ENCODE measurements at places on chromosomes 13 and 19. TPM values are rescaled to one million over a fixed set of nuclear protein-coding genes. Genes with fewer than 3 reads are reported as not detected.

DNA sequence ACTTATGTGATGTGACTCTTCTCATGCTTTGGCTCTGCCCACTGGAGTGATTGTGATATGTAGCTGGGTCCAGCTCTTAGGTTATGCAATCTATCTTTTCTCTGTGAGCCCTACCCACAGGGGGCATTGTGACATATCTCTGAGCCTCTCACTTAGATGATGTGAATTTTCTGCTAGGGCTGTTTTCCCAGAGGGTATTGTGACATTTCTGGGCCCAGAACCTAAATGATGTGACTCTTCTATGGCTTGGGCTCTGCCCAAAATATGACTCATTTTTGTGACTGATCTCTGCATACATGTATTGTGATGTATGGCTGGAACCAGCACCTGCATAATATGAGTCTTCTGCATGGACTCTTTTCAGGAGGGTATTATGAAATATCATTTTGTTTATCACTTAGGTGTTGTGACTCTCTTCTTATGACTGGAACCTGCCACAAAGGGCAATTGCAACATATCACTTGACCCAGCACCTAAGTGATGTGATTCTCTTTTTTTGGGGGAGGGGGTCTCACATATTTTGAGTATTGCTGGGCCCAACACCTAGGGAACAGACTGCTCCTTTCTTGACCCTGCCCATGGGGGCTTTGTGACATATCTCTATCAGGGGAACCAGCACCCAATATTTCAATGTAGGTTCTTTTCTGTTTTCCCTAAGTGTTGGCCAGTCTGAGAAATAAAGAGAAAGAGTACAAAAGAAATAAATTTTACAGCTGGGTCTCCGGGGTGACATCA lies 12.1 kb upstream of the ZNF254 start:
- no peak for DNase-seq

The ELSPBP1 gene
- not detected for total RNA-seq

DNA sequence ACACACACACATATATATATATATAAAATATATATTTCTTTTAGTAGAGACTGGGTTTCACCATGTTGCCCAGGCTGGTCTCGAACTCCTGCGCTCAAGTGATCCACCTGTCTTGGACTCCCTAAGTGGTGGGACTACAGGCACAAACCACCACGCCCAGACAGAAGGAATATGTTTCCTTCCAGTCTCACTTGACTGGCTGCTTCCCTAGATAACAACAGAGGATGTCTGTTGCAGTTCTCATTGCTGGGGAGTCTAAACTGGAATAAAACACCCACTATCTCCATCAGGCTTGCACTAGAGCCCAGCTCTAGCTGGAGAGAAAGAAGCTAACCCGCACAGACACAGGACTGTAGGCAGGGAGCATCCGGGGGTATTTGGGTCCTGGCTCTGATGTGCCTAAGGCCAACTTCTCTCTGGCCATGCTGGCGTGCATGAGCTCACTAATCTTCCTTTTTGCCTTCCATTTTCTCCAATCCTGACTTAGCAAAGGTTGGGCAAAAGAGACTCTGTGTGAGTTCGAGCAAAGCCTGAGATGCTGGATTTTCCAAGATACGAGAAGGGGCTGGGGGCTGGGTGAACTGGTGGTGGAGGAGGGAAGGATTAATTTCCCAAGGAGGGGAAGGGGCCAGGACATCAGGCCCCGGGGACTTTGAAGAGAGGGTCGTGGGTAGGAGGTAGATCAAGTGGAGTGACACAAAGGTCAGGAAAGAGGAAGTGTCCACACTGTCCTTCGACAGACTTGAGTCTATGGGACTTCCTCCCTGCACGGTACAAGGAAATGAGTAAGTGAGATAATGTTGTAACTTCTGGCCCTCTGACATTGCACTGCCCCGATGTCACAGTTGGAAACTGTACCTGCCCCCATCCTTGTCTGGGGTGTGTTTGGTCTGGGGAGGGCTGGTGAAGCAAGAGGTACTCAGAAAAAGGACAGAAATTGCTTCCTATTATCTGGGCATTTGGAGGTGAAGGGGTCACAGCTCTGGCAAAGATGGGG lies 22.5 kb upstream of the ALOX5AP start:
- no peak for DNase-seq

The SIGLEC14 gene
- total RNA-seq = 1.00 TPM

The PRX gene
- total RNA-seq = 3.8 TPM

- DNase-seq = no peak
These were observed 5.1 kb downstream of the OR10H1 start for GRCh38 chr19:15810335-15810734.

The LRRC4B gene
- total RNA-seq = 1.0 TPM

The ZNF229 gene
- 6.1 TPM for total RNA-seq

GRCh38 chr13:44326961-44327360 lies 46.7 kb upstream of the SERP2 start:
- DNase-seq = no peak

The PSG2 gene
- not detected for total RNA-seq

GRCh38 chr13:31433207-31433606 lies 233.4 kb downstream of the B3GLCT start:
- DNase-seq = no peak

The ZNF526 gene
- total RNA-seq = 5.4 TPM

DNA sequence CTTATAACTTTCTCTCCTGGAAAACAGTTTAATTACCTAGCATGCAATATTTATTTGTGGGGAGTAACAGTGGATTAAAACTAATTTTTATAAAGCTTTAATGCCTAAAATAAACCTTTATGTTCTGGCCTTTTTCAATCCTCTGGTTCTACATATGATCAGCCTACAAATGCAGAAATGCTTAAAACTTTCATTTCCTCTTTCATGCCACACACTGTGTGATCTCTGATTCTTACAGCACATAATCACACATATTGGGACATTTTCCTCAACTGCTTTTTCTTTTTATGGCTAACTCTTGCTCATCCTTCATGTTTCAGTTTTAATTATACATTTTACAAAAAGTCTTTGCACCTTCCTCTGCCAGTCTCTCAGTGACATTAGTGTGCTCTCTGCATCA lies 910.8 kb upstream of the SLITRK6 start:
- no peak for DNase-seq
